ENCODE measurements at places on chromosomes 3 and 15. TPM values are rescaled to one million over a fixed set of nuclear protein-coding genes. Genes with fewer than 3 reads are reported as not detected.

DNA sequence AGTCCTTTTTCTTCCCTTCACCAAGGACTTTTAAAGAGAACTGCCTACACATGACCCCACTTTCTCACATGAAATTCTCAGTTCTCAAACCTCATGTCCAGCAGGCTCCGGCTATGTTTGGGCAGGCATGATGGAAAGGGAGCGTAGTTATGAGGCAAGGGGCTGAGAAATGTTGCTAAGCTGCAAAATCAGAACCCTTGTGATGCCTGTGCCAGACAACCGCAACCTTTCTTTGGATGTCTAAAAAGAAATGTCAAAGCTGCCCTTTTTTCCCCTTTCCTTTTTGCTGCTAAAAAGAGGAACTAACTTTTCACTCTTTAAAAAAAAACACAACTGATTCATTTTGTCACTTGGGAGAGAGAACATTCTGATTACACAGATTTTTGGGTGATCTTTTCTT lies 19.2 kb downstream of the GNB4 start:
- H3K4me1 ChIP-seq = peaks cover 62% of the 10 kb centered on the region
- no peaks in the 10 kb centered on the region for H3K27me3 ChIP-seq
- no peak overlapping the region for H3K4me3 ChIP-seq
- no peak for DNase-seq
- no peaks in the 10 kb centered on the region for H3K36me3 ChIP-seq

DNA sequence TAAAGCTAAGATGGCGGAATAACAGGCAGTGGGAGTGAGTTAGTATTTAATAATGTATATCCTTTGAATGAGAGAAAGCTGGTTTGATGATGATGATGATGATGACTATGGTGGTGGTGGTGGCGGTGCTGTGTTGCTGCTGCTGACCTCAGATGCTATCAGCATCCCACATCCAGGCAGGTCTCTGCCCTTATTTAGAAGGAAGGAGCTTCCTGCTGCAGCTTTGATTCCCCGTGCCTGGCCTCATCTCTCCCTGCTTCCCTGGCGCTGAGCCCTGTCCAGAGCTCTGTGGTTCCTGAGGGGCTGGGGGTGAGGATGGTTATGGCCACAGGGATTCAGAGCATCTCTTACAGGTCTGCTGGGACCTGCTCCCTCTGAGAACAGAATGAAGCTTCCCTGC lies 73.1 kb downstream of the RAB11A start:
- DNase-seq = no peak
- no peaks in the 10 kb centered on the region for H3K27me3 ChIP-seq
- no peak overlapping the region for H3K27ac ChIP-seq
- H3K4me1 ChIP-seq = peaks cover 6% of the 10 kb centered on the region

DNA sequence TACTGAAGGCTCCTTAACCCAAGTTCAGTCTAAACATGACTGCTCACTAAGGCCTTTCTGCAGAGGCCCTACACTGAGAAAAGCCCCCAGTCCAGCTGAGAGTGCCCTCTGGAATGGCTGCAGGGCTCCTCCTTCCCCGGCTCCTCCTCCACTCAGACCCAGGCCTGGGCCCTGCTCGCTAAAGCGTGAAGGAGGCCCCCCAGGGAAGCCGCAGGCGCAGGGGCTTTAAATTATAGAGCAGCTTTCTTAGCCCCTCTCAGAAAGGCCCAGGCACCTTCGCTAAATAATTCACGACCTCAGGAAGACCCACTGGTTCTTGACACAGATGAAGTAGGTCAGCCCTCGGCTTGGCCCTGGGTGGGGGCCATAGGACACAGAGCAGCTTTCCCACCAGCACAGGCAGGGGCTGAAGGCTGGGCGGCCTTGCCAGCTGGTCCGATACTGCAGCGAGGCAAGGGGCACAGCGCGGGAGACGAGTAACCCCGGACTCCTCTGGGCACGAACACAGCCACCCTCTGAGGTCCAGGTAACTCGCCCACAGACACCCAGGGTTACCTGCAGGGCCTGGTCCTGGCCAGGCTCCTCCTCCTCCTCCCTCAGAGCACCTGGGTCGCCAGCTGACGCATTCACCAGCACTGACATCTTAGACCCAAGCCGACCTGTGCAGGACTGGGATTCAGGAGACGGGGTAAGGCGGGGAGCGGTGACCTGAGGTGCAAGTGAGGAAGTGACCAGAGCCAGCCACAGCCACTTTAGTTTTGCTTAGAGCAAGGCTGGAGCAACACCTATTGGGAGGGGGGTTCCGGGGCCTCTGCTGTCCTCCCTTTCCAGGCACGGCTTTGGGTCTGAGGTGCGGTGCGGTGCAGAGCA lies 36.9 kb downstream of the RBPMS2 start:
- no peak for DNase-seq
- no peak overlapping the region for H3K27ac ChIP-seq
- H3K36me3 ChIP-seq = peaks cover 11% of the 10 kb centered on the region
- H3K4me3 ChIP-seq = no peak overlapping the region
- no peaks in the 10 kb centered on the region for H3K27me3 ChIP-seq
- H3K4me1 ChIP-seq = peaks cover 38% of the 10 kb centered on the region

- no peaks in the 10 kb centered on the region for H3K27me3 ChIP-seq
- no peaks in the 10 kb centered on the region for H3K4me1 ChIP-seq
- peaks cover 37% of the 10 kb centered on the region for H3K36me3 ChIP-seq
Measured at GRCh38 chr3:17151598-17152373, 267.0 kb downstream of the PLCL2 start.

The FOXP1 gene
- total RNA-seq = 46.4 TPM

The FBN1 gene
- 116 TPM for total RNA-seq

- no peaks in the 10 kb centered on the region for H3K27me3 ChIP-seq
- H3K4me1 ChIP-seq = peaks cover 10% of the 10 kb centered on the region
- H3K4me3 ChIP-seq = no peak overlapping the region
- DNase-seq = no peak
- no peaks in the 10 kb centered on the region for H3K36me3 ChIP-seq
Measured at GRCh38 chr3:196792771-196793170, 53.1 kb downstream of the PAK2 start.

- H3K27me3 ChIP-seq = no peaks in the 10 kb centered on the region
- peaks cover 38% of the 10 kb centered on the region for H3K4me1 ChIP-seq
- peak; percentile 29 for DNase-seq
- H3K4me3 ChIP-seq = no peak overlapping the region
- no peaks in the 10 kb centered on the region for H3K36me3 ChIP-seq
Measured at GRCh38 chr3:16132928-16133327, 41.6 kb upstream of the GALNT15 start.

DNA sequence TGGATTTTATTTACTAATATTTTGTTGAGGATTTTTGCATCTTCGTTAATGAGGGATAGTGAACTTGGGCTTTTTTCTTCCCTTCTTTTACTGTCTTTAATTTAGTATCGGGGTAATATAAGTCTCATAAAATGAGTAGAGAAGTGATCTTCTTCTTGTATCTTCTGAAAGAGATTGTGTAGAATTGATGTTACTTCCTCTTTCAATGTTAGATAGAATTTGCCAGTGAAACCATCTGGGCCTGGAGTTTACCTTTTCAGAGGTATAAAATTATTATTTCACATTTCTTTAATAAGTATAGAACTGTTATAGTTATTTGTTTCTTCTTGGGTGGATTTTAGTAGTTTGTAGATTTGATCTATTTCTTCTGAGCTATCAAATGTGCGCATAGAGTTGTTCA lies 7.8 kb downstream of the HESX1 start:
- H3K4me1 ChIP-seq = no peaks in the 10 kb centered on the region
- no peak overlapping the region for H3K27ac ChIP-seq
- no peak overlapping the region for H3K4me3 ChIP-seq
- DNase-seq = no peak
- H3K36me3 ChIP-seq = no peaks in the 10 kb centered on the region

DNA sequence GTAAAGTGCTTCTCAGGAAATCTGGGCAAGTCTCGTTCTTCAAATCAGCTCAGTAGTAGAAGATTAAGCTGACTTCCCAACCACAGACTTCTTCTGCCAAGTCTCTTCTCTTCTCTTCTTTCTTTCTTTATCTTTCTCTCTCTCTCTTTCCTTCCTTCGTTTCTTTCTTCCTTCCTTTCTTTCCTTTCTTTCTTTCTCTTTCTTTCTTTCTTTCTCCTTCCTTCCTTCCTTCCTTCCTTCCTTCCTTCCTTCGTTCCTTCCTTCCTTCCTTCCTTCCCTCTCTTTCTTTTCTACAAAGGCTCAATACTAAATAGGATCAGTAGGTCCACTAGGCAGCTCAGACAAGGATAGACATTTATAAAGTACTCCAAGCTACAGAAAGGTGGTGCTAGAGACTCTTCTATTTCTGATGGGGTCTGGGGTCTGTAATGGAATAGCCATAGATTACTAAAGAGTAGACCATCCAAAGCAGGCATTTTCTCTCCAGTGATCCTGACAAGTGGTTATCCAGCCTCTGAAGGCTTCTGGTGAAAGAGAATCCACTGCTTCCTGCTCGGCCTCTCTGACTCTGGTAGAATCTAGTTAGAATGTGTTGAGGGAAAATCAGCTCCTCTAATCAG lies 100.8 kb downstream of the TPRG1 start:
- peaks cover 4% of the 10 kb centered on the region for H3K27me3 ChIP-seq
- no peak overlapping the region for H3K4me3 ChIP-seq
- DNase-seq = no peak

The SERPINI1 gene
- 5.2 TPM for total RNA-seq

DNA sequence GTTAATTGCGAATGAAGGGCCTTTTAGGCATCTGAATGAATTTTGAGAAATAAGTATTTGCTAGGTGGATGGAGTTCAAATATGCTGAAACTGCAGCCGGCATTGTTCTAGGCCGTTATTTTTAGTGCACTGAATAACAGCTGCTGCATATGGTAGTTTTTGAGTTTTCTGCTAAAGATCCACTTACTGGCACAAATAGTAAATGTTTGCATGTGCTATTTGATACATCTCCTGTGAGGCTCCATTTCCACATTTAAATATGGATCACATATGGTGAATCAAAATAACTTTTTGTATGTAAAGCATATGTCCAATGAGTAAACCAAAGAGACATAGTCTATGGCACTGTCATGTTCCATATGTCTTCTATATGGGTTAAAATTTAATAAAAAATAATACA lies 56.7 kb upstream of the CNTN4 start:
- H3K4me3 ChIP-seq = no peak overlapping the region
- H3K27ac ChIP-seq = no peak overlapping the region
- H3K4me1 ChIP-seq = no peaks in the 10 kb centered on the region
- no peaks in the 10 kb centered on the region for H3K36me3 ChIP-seq

- H3K4me1 ChIP-seq = no peaks in the 10 kb centered on the region
- no peaks in the 10 kb centered on the region for H3K27me3 ChIP-seq
- DNase-seq = no peak
- no peak overlapping the region for H3K27ac ChIP-seq
Measured at GRCh38 chr3:107250221-107250620, 127.0 kb upstream of the CCDC54 start.

The PARP14 gene
- 13.1 TPM for total RNA-seq
